Esophagus muscularis mucosa (tissue), 4 donors: ENCODE measurements at places on chromosomes 6 and 20. TPM values are rescaled to one million over a fixed set of nuclear protein-coding genes. Genes with fewer than 3 reads are reported as not detected.
A peak's percentile ranks its signal among the peaks of the same experiment; 100 is the strongest.

DNA sequence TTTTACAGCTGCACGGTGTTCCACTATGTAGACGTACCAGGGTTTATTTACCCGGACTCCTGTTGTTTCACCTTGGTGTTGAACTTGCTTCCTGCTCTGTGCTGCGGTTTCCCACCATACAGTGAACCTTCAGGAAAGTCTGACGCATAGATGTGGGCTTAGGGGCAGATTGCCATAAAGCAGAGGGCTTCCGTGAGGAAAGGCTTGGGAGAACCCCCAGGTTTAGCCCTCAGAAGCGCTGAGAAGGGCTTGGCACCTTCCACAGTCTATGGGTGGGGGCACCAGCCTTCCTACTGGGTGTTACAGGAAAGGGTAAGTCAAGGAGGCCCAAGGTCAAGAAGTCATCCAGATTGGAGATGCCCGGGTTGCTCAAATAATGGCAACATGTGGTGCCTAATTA, 19.2 kb upstream of the MRPS18A start:
- H3K4me1 ChIP-seq = peaks cover 55% of the 10 kb centered on the region
- no peaks in the 10 kb centered on the region for H3K27me3 ChIP-seq
- H3K4me3 ChIP-seq = no peak overlapping the region
- no peak for DNase-seq

- no peaks in the 10 kb centered on the region for H3K4me1 ChIP-seq
- peaks cover 25% of the 10 kb centered on the region for H3K36me3 ChIP-seq
These were observed 9.2 kb upstream of the KIAA0319 start for GRCh38 chr6:24655215-24655614.

DNA sequence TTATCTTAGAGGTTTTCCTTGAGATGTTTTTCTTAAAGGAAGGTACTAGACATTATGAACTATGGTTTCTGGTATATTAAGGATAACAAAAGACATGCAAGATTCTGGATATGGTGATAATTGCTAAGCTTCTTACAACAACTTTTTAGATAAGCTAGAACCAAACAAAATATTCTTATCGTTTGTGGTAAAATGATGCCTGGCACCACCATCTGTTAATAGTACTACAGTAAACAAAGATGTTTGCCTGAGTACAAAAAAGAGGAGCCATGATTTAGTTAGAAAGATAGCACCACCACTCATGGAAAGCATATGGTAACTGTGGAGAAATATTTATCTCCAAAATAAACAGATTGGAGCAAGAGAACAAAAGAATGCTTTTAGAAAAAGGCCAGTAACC, 747.3 kb downstream of the COL12A1 start:
- H3K27me3 ChIP-seq = no peaks in the 10 kb centered on the region
- H3K36me3 ChIP-seq = no peaks in the 10 kb centered on the region
- no peak overlapping the region for H3K27ac ChIP-seq
- H3K4me3 ChIP-seq = no peak overlapping the region
- no peak for DNase-seq

DNA sequence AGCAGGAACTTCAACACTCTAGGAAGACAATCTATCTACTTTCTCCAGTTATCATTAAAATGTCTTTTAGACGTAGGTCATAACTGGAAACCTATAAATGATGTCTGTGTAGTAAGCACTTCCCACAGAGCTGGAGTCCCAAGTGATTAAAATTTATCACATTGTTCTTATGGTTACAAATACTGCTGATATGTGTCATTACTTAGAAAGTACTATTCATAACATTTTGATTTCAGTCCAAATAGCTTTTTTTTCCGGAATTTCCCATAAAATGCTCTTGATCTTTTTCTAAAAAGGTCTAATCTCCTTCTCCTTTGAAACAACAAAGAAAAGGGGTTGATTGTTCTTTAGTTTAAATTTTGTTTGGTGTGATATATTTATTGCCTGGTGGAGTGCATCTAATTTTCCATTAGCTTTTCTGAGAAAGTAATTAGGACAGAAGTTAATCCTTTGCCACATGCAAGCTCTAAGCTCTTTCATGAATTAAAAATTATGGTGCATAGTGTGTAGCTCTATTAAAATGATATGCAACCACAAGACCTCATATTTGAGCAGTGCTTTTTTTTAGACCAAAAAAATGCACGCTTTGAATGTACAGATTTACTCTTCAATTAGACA, 132.7 kb upstream of the TCF21 start:
- peak overlapping the region; percentile 32 for H3K27ac ChIP-seq
- no peak overlapping the region for H3K4me3 ChIP-seq
- H3K4me1 ChIP-seq = peaks cover 10% of the 10 kb centered on the region
- no peaks in the 10 kb centered on the region for H3K27me3 ChIP-seq
- no peak for DNase-seq

- no peak for DNase-seq
- H3K27ac ChIP-seq = no peak overlapping the region
- no peaks in the 10 kb centered on the region for H3K4me1 ChIP-seq
- H3K27me3 ChIP-seq = no peaks in the 10 kb centered on the region
- no peaks in the 10 kb centered on the region for H3K36me3 ChIP-seq
These were observed 41.6 kb downstream of the MRAP2 start for GRCh38 chr6:84074988-84075781.

- peak; percentile 62 for DNase-seq
- no peak overlapping the region for H3K27ac ChIP-seq
- H3K4me1 ChIP-seq = no peaks in the 10 kb centered on the region
- no peaks in the 10 kb centered on the region for H3K27me3 ChIP-seq
- H3K36me3 ChIP-seq = no peaks in the 10 kb centered on the region
- no peak overlapping the region for H3K4me3 ChIP-seq
These were observed 22.4 kb upstream of the BACH2 start for GRCh38 chr6:90319044-90319443.

DNA sequence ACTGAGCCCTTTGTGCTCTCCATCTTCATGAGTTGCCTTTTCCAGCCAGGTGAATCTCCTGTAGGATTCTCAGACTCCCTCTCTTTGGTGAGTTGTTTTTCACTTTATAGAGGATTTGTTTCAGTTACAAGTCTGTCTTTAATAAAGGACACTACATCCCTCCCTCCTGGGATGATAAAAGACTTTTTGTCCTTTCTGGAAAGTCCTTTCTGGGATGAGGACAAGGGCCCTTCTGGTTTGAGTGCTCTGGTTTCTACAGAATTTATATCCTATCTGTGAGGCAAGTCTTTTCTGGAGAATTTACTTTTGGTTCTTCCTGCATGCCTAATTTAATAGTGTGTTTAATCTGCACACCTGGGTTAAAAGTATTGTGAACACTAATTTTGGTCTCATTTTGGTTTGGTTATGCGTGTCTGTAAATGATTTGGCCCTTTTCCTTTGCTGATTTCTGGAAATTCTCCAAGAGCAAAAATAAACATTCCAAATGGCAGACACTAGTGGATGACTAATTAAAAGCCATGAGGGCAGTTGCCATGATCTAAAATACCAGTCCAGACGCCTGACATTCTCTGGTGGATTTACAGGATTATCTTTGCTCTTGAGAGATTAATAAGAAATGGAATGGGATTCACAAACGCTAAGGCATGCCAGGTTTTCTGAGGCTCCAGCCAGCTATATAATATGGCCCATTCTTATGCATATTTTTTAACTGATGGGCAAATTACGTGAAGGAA, 44.8 kb downstream of the TCP11 start:
- DNase-seq = no peak
- H3K36me3 ChIP-seq = peaks cover 3% of the 10 kb centered on the region
- H3K27ac ChIP-seq = peak overlapping the region; percentile 71

HTR1E gene
- total RNA-seq = 0.17 TPM

RGS17 gene
- 0.33 TPM for total RNA-seq

TMEM244 gene
- not detected for total RNA-seq

TRIM40 gene
- not detected for total RNA-seq

PGK2 gene
- total RNA-seq = not detected

TRDN gene
- total RNA-seq = not detected
